Keratinocyte (primary cell): ENCODE measurements at places on chromosomes 12 and 14. TPM values are rescaled to one million over a fixed set of nuclear protein-coding genes. Genes with fewer than 3 reads are reported as not detected.

Gene ARHGAP9
- polyA plus RNA-seq = 0.15 TPM in 1 of 3 replicates, not detected in the others

Gene NEDD1
- polyA plus RNA-seq = 20.4 to 44.4 TPM (median 31.7 TPM) in 3 replicates

Gene TMEM233
- 0.01 TPM in 1 of 3 replicates, not detected in the others for polyA plus RNA-seq

Gene OR4E2
- polyA plus RNA-seq = not detected in 3 replicates

Gene LRFN5
- not detected in 3 replicates for polyA plus RNA-seq

Gene CSRP2
- polyA plus RNA-seq = 50.2 to 76.5 TPM (median 74.9 TPM) in 3 replicates

Gene SIX1
- polyA plus RNA-seq = 0.01 to 0.04 TPM in 2 of 3 replicates, not detected in the other

Gene FLVCR2
- 0.22 to 0.45 TPM (median 0.40 TPM) in 3 replicates for polyA plus RNA-seq

GRCh38 chr14:43786066-43786762 is 720.9 kb downstream of the FSCB start:
- no peak for DNase-seq

DNA sequence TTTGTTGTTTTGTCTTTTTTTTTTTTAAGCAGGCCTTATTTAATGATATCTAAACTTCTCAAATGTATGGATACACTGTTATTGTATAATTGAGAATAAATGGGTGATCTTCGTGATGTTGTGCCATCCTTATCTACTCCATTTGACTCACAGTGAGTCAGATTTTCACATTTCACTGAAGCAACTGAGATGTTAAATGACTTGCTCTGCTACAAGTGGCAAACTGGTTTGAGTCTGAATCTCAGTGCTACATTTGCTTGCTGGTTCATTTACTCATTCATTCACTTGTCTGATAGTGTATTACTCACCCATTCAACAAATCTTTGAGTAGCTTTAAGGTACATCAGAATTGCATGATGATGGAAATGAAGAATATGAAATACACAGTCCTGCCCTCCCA is 2.6 kb downstream of the KIAA0586 start:
- no peak for DNase-seq

DNA sequence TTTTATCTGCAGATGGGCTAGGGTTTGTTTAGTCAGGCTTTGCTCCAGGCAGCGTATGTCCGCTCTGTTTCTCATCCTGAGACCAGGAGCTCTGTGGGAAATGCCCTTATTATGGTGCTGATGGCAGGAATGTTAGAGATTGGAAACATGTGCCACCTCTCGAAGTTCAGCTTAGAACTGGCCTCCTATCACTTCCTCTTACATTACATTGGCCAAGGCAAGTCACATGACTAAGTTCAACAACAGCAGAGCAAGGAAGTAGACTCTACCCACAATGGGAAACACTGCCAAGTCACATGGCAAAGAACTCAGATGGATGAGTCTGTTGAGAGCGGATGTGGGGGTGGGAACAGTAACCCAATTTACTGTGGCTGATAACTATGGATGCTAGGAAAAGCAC is 161.9 kb upstream of the WSCD2 start:
- DNase-seq = no peak

DNA sequence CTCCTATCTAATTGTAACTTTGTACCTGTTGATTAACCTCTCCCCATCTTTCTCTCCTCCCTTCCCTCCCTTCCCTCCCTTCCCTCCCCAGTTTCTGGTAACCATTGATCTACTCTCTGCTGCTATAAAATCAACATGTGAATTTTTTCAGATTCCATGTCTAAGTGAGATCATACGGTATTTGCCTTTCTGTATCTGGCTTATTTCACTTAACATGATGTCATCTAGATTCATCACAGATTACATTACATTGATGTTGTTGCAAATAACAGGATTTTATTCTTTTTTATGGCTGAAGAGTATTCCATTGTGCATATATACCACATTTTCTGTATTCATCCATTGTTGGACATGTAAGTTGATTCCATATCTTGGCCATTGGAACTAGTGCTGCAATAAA is 68.0 kb upstream of the FBXO33 start:
- no peak for DNase-seq

DNA sequence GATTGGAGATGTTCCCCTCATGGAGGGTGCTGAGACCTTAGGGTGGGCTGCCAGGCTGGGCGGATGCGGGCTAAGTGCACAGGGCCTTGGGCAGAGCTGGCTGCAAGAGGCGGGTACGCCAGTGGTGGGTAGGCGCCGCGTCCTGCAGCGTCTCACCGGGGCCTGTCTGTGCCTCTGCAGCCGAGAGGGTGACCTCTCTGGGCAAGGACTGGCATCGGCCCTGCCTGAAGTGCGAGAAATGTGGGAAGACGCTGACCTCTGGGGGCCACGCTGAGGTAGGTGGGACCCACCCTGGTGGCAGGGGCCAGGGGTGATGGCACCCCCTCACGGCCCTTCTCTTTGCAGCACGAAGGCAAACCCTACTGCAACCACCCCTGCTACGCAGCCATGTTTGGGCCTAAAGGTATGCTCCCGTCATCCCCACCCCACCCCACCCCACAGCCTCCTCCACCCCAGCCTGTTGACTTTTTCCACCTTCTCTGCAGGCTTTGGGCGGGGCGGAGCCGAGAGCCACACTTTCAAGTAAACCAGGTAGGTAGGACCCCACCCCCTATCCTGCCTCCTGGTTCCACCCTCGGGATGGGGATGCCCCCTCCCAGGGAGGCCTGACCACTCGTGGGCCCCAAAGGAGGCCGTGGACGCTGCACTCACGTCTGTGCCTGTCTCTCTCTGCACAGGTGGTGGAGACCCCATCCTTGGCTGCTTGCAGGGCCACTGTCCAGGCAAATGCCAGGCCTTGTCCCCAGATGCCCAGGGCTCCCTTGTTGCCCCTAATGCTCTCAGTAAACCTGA is 1.5 kb downstream of the CRIP1 start:
- no peak for DNase-seq

DNA sequence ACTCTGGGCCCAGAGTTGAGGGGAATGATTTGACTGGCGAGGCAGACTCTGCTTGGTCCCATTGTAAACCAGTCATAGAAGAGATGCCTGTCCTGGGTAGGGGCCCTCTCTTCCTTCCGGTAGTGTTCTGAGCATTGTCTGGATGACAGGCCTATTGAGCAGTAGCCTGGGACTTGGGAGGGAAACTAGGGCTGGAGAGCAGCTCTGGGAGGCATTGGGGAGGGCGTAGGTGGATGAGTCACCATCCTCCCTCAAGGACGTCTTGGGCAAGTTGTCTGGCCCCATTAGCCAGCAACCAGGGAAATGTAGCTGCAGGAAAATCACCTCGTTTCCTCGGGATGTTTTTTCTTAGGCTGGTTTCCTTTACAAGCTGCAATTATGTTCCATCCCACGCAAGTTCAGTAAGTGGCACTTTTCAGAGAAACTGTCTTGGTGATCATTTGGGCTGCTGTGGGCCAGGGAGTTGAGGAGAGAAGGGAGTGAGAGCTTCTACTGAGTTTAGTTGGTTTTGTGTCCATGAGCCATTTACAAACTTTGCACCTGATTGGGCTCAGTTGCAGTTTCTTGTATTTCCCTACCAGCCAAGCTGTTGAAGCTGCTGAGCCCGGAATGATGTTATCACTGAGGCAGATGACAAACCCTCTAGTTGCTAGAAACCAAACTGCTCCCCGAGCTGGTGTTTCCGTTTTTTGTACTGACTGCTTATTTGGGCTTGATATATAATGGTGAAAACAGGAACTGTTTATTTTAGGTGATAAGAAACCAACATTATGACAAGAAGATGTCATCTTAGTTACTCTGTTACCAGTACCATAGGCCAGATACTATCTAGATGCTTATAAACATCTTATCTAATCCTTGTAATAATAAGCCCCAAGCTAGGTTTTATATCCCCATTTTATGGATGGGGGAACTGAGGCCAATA is 147.6 kb downstream of the CHST11 start:
- peak; percentile 93 for DNase-seq

DNA sequence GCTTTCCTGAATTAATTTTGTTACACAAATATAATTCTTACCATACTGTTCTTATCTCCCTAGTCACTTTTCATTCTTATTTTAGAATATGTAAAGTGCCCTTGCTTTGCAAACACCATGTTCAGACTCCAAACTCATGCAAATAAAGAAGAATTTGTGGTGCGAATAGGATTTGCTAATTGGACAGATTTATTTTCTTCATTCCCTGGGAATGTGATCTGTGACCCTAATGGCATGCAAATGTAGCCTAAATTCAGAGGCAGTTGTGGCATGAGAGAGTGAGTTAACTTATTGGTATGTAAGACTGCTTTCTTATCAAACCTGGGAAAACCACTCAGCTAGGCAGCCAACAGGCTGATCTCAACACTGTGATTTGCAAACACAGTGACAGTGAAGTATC is 10.0 kb downstream of the CAPZA3 start:
- peak; percentile 25 for DNase-seq

DNA sequence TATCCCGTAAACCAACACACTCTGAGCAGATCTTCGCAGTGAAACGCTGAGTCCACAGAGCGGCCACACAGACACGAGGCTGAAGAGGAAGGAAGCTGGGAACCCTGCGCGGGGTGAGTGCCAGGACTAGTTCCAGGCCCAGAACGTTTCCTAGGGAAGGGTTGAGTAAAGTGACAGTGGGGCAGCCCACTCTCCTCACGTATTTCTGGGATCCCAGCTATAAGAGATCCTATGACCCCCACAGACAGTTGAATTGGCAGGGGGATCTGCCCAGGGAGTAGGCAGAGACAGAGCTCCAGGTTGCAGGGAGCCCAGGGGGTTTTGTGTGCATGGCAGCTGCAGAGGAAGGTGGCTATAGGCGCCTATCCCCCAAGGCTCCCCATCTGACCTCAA is 51.1 kb downstream of the GTF2A1 start:
- DNase-seq = no peak

GRCh38 chr12:121530600-121531355 is 50.0 kb downstream of the KDM2B start:
- DNase-seq = no peak

- no peak for DNase-seq
These were observed 13.3 kb downstream of the STX2 start for GRCh38 chr12:130825771-130826150.

- DNase-seq = no peak
These were observed 267.0 kb downstream of the DACT1 start for GRCh38 chr14:58904776-58905175.

GRCh38 chr14:105760691-105761344 is 234.4 kb downstream of the TMEM121 start:
- DNase-seq = no peak

DNA sequence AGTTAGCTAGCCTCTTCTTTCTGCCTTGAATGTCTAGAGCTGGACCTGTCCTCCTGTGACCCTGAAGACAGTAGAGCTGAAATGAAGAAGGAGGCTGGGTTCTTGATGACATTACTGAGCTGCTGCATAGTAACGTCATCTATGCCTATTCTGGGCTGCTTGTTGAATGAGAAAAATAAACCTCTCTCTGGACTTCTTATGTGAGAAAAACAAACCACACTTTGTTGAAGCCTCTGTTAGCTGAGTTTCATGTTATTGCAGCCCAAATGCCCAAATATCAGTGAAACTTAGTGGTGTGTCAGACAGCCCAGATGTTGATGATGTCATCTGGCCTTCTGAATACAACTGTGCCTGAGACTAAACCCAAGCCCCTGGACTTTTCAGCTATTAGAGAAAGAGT is 67.0 kb upstream of the MAX start:
- DNase-seq = no peak

- no peak for DNase-seq
These were observed 151.1 kb downstream of the RBM19 start for GRCh38 chr12:113815031-113815430.

DNA sequence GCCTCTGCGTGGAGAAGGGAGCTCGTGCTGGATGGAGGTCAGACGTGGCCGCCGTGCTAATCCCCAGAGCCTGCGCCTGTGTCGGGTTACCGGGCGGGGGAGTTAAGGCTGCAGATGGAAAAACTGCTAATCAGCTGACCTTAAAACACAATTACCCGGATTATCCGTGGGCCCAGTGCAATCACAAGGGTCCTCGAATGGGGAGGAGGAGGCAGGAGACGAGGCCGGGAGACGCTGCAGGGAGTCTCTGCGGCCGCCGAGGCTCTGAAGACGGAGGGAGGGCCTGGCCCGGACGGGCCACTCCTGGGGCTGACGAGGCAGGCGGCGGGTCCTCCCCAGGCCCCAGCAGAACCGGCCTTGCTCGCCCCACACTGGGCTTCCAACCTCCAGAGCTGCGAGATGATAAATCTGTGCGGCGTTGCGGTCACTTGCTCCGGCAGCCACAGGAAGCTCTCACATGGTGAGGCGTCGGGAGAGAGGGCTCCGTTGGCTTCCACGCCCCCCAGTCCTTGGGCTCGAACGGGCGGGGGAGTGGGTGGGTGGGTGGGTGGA is 32.9 kb upstream of the FBRSL1 start:
- DNase-seq = no peak

- no peak for DNase-seq
These were observed 135.3 kb downstream of the ACSS3 start for GRCh38 chr12:81212996-81213696.

DNA sequence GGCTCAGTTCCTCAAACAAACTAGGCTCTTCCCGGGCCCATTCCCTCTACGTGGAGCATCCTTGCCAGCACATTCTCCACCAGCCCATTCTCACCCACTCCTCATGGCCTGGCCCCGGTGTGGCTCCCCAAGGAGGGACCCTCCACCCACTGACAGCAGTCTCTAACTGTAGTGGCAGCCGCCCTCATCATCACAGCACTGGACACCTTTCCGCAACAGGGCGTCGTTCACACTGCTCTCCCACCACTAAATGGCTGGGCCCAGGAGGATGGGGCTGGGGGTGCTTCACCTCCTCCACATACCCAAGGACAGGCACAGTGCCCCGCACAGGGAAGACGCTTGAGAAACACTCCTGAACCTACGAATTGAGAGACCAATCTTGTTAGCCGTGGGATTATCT is 123.0 kb downstream of the RIMBP2 start:
- DNase-seq = no peak
